ENCODE measurements at places on chromosomes 12 and 14. TPM values are rescaled to one million over a fixed set of nuclear protein-coding genes. Genes with fewer than 3 reads are reported as not detected.

GRCh38 chr14:55102141-55102621 is 26.9 kb upstream of the LGALS3 start:
- DNase-seq = peak; percentile 75

- DNase-seq = no peak
Observed at GRCh38 chr14:32012062-32012461, 65.0 kb upstream of the ARHGAP5 start.

GRCh38 chr14:48747561-48748089 is 838.6 kb downstream of the RPS29 start:
- no peak for DNase-seq

Gene PTGER2
- 0.45 TPM for total RNA-seq

DNA sequence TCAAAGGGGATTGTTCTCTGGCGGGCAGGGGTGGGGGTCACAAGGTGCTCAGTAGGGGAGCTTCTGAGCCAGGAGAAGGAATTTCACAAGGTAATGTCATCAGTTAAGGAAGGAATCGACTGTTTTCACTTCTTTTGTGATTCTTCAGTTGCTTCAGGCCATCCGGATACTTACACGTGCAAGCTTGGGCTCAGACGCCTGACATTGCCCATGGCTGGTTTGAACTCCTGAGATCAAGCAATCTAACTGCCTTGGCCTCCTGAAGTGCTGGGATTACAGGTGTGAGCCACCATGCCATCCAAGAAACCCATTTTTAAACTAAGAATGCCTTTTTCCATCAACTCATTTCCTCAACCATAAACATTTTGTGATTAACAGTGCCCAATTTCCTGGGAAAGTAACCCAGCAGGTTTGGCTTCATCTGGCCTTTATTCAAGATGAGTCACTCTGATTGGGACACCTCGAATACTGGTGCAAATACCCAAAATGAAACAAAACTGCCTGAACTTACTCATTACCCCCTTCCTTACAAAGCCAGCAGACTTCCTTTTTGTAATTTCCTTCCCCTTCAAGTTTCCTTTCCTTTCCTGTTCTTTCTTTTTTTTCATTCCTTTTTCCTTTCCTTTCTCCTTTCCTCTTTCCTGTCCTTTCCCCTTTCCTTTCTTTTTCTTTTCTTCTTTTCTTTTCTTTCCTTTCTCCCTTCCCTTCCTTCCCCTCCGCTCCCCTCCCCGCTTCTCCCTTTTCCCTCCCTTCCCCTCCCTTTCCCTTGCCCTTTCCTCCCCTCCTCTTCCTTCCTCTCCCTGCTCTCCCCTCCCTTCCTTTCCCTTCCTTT is 10.2 kb upstream of the RNASE10 start:
- no peak for DNase-seq

Measured in cerebellum (tissue), 4 donors.